ENCODE measurements at places on chromosomes 2 and 18.

- DNase-seq: no peak
Measured at GRCh38 chr2:8000870-8001269, 681.0 kb upstream of the ID2 start.

DNA sequence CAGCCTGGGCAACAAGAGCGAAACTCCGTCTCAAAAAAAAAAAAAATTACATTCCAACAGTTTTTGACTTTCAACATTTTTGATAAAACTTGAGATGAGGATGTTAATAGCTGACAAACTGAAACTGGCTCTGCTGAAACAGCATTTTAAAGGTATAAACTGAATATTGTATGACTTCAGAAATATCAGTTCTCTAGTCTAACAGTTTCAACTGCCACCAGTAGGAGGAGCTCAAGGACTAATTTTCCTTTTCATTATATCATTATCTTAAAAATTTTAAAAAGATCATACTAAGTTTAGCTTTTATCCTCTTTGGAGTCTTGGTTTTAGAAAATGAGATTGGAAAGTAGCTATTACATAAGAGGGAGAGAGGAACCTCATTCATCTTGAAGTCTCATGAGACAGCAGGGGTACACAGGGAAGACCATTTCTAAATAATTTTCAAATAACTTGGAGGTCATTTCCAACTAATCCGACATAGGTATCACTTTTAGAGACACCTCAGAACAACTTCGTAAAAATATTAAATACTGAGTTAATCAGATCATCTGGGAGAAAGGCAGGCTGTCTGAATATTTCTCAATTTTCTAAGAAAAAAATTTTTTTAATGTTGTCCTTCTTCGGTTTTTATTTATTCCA lies 37.6 kb upstream of the MCM6 start:
- DNase-seq: no peak

- DNase-seq: no peak
Measured at GRCh38 chr2:48165070-48165753, 258.9 kb upstream of the FBXO11 start.

- DNase-seq: no peak
Measured at GRCh38 chr2:219350710-219351221, 18.2 kb upstream of the RESP18 start.

DNA sequence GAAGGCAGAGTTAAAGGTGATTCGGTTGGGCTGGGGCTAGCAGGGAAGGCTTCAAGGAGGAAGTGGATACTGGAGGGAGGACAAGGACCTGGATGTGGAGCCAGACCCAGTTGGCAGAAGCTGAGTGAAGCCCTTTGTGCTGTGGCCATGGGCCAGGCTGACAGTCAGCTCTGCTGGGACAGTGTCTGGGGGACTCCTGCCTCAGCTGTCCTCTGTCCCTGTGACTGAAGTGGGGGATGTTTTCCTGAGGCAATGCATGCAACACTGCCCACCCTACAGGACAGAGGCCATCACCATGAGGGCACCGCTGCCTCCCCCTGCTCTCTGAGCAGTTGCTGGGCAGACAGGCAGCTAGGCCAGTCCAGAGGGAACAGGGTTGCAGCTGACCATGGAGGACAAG lies 40.0 kb downstream of the ST8SIA5 start:
- DNase-seq: no peak
